Left renal pelvis (tissue), 4 donors: ENCODE measurements at places on chromosomes 2 and 18.

- no peak for DNase-seq
Observed at GRCh38 chr18:37613253-37613565, 47.6 kb upstream of the CELF4 start.

DNA sequence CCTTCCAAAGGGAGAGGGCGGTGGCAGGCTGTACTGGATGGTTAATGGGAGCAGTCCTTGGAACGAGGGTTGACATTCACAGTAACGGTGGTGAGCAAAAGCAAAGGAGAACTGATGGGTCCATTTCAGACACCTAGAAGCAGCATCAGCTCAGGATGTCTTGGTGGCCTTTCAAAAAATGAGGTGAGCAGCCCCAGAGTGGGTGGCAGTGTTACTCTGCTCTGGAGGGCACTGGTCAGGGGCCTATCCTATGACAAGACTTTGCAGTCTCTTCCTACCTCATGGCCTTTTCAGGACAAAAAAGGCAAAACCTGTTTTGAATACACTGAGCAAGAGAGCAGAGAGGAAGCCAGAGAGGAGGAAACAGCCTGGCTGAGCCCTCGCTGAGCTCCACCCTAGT lies 23.5 kb downstream of the CAPN14 start:
- no peak for DNase-seq

DNA sequence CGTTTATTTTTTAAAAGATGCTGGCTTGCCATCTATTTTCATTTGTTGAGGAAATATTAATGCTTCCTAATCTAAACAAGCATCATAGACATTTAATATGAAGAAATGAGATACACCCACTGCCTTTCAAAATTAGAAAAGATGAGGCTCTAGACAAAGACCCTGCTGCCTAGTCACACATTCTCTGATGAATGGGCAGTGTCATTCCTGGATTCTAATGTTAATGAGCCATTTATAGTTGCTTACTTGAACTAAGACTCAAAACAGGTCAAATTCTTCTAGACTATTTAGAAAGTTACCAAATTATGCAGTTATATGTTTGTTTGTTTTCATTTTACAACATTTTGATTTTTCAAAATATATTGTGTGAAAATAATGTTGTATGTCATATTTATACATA lies 237.6 kb downstream of the CDH7 start:
- no peak for DNase-seq

- no peak for DNase-seq
Observed at GRCh38 chr2:48971801-48972200, 182.5 kb downstream of the FSHR start.

DNA sequence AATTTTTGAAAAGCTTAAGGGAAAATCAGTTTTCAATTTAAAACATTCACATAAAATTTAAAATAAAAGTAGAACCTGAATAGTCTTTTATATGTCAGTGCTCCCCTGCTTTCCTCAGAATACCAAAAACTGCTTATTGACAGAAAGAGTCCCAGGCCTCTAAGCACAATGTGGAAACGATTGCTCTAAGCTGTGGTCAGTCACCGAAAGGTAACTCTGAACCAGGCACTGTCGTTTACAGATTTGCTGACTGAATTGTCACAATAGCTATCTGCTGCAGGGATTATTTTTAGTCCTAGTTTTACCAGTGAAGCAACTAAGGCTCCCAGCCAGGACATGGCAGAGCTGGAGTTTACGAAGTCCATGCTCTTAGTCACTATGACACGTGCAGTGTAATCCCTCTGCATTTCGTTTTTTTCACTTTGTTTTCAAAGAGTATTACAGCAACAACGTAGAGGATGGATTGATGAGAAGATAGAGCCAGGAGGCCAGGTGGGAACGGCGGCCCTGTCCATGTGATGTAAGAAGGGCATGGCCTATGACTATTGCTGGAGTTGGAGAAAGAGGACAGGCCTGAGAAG lies 28.1 kb upstream of the TMEM247 start:
- no peak for DNase-seq

DNA sequence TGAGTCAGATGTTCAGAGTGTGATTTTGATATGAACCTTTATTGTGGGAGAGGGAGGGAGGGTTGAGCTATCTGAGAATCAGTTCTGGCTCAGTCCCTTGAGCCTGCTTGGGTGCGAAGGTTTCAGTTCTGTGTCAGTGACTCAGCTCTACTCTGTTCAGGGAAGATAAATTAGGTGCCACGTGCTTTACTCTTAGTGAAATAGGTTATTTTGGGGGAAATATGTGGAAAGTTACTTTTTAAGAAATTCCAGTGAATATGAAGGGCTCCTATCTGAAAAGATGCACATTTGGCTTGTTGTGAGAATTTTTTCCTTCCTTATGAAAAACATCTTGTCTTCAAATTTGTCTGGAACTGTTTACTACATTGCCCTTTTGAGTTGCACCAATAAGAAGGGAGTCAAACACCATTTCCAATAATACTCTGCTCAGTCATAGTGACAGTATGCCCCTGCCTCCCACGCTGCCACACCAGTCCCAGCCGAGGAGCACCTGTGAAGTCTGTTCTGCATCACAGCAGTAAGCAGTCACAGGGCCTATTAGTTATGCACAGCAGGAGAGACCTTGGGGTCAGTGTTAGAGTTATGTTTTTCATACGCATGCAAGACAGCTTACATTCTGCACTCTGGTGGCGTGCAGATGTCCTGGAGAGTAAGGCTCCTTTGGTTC lies 32.8 kb upstream of the DNAH7 start:
- DNase-seq: no peak

DNA sequence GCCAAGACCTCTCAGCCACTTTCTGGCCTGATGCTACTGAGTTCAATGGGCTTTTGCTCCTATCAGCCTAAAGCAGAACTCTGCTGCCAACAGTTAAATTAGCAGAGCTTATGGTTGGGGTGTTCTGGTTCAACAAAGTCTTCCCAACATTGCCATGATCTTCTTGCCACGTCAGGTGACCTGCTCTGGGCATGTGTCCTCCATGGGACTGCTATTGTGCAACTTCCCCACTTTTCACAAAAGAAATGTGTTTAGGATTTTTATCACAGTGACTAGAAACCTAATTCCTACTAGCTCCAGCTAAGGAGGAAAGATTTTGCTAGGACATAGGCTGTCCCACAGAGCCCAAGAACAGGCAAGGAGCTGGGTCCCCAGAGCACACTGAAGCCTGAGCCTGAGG lies 56.4 kb downstream of the ALK start:
- no peak for DNase-seq

DNA sequence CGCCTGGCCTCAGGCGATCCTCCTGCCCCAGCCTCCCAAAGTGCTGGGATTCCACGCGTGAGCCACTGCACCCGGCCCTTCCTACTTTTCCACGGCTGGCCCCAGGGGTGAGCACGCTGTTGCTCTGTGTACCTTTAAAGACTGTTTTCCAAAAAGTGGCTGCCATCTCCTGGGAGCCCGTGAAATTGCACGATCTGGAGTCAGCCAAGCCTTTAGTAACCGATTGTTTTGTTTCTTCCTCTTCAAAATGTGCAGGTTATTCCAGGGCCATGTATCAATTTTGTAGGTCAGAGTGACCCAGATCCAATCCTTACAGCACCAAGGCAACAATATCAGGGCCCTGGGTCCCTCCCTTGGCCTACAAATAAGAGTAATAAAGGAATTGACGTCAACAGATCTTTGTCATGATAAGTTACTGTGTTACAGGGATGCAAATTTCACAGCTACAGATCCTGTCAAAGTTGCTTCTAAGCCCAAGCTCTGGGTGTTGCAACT lies 135.6 kb upstream of the ZNF236 start:
- no peak for DNase-seq

GRCh38 chr18:58993260-58993659 lies 128.6 kb downstream of the ZNF532 start:
- DNase-seq: no peak

DNA sequence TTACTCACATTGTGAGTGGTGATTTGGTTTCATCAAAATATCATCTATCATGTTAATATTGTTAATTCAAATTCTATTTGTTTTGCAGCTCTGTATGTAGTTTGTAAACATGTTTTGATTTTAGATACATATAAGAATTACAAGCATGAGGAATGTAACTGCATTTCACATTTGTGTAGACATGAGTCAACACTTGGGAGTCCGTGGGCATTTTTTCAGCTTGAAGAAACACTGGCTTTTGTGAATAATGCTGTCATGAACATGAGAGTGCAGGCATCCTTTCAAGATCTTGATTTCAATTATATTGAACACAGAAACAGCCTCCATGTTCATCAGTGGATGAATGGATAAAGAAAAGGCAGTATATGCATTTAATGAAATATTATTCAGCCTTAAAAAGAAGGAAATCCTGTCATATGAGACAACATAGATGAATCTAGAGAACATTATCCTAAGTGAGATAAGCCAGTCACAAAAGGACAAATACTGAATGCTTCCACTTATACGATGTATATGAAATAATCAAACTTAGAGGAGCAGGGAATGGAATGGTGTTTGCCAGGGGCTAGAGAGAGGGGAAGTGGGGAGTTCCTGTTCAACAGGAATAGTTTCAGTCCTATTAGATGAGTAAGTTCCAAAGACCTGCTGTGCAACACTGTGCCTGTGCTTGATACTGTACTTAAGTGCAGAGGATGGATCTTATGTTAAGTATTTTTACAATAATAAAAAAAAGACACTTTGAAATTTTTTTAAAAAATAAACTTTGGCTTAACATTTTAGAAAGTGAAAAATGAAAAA lies 194.9 kb downstream of the LRATD1 start:
- DNase-seq: no peak

DNA sequence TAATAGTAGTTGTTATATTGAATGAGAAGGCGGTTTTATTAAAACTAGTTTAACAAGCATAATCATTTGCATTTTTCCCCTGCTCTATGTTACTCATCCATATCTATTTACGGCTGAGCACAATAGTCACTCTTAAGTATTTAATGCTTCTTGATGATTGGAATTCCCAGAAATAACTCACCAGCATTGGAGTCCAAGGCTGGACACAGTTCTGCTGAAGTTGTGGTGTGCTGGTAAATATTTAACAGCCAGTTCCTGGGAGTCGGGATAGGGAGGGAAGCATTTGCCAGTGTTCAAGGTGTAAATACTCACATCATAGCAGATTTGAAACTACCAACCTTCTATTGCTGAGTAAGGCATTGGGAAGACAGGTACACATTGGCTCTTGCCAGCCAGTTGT lies 315.1 kb downstream of the MTX2 start:
- no peak for DNase-seq

- no peak for DNase-seq
Observed at GRCh38 chr2:121189011-121189410, 96.0 kb downstream of the TFCP2L1 start.

DNA sequence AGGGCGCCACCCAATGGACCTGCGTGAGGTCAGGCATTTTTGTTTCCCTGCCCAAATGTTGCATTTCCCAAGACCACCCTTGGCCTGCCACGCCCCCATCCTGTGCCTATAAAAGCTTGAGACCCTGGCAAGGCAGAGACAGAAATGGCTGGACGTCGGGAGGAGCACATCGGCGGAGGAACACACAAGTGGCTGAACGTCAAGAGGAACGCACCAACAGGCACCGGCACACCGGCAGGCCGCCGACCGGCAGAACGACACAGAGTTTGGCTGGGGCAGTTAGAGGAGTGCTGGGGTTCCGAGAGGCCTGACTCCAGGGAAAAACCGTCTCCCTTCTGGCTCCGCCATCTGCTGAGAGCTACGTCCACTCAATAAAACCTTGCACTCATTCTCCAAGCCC lies 35.9 kb downstream of the DCDC2C start:
- DNase-seq: no peak

DNA sequence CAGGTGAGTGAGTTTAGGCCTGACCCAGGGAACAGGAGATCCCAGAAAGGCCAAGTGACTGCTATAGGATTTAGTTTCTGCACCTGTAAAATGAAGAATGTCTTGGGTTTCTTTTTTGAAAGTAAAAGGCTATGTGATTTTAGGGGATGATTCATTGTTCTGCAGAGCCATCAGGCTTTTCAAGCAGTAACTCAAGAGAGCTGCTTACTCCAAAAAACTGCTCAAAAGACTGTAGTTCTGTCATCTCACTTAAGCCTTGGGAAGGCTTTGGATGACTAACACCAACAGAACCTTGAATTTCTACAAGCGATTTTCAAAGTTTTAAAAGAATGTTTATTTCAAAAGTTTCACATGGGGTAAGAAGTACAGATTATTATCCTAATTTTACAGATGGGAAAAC lies 165.1 kb downstream of the HAUS1 start:
- no peak for DNase-seq

DNA sequence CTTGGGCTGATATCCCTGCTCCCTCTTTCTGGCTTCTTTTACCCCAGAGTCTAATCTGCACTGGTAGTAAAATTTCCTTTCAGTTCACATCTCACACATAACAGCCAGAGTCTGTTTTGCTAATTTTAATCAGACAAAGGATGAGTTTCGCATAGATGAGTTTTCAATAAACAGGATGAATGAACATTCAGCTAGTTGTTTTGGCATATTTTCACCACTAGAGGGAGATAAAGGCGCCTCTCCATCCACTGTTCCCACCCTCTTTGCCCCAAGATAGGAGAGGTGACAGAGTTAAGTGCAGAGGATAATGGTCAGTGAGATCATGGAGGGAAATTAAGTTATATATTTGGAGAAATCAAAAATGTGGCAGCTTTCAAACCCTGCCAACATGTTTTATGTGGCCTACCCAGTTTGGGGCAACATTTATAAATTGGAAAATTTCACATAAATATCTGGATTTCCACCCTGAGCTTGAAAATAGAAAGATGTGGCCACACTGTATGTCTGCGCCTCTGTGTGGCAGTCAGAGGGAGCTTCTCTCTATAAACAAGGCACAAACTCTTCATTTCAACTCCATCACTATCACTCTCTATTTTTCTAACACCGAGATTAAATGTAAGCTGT lies 48.5 kb upstream of the DTNA start:
- DNase-seq: no peak
